ENCODE measurements at places on chromosomes 13 and 19.

- no peak for DNase-seq
Measured at GRCh38 chr19:16327501-16327900, 2.9 kb downstream of the KLF2 start.

GRCh38 chr13:83378908-83379307, 503.4 kb downstream of the SLITRK1 start:
- DNase-seq = no peak

GRCh38 chr19:49555600-49556411, 24.6 kb downstream of the NOSIP start:
- DNase-seq = no peak

DNA sequence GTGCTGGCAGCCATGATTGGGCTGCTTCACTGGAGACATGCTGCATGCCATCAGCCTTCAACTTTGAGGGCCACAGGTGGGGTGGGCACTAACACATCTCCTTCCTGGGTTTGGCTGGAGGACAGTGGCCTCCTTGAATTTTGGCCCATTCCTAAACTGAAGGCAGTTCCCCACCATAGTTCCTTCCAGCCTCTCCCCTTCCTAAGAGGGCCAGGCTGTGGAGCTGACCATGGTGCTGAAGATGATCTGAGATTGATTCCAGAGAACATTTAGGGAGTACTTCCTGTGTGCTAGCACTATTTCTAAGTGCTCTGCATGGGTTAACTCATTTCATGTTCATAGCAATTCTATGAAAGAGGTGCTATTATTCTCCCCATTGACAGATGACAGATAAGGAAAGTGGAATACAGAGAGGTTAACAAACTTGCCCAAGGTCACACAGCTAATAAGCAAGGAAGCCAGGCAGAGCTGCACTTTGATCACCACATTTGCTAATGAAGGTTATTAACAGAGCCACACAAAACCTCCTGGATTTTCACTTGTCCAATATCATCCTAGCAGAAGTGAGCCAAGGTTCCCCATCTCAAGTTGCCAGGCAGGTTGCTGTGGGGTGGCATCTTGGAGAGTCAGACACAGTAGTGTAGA, 175.3 kb downstream of the ZIC5 start:
- DNase-seq = peak; percentile 23

GRCh38 chr19:41995959-41996797, 2.1 kb upstream of the ATP1A3 start:
- DNase-seq = no peak

DNA sequence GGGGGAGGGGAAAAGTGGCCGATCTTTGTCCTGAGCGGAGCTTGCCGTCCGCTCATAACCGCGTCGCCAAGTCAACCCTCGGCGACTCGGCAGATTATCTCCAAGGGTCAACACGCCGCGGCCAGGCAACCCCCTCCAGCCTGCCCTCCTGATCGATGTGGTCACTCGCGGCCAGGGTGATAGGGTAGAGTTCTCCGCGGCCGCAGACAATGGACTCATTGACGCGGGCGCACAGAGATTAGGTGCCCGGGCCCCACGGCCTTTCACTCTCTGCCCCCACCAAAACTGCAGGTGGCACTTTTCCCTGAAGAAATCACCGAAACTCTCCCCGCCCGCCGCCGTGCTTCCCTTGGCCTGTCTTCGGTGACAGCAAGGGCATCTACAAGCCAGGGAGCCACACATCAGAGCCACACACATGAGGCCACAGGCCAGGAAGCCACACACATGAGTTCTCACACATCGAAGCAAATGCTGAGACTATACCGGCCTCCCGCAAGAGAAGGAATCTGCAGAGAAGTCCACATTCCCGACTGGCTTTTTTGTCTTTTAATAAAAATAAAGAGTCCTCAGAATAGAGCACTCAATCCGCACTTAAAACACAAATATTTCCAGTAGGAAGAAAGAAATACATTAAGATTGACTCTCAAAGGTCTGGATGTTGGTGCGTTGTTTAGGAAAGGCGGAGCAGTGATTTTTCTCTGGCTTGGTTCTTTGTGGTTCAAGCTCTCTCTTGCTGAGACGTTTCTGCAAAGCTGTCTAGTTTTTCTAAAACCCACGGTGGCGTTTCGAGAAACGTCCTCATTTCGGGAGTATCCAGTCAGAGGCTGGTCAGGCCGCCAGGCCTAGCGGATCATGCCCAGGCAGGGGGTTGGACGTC, 1.5 kb upstream of the PDX1 start:
- DNase-seq = no peak

DNA sequence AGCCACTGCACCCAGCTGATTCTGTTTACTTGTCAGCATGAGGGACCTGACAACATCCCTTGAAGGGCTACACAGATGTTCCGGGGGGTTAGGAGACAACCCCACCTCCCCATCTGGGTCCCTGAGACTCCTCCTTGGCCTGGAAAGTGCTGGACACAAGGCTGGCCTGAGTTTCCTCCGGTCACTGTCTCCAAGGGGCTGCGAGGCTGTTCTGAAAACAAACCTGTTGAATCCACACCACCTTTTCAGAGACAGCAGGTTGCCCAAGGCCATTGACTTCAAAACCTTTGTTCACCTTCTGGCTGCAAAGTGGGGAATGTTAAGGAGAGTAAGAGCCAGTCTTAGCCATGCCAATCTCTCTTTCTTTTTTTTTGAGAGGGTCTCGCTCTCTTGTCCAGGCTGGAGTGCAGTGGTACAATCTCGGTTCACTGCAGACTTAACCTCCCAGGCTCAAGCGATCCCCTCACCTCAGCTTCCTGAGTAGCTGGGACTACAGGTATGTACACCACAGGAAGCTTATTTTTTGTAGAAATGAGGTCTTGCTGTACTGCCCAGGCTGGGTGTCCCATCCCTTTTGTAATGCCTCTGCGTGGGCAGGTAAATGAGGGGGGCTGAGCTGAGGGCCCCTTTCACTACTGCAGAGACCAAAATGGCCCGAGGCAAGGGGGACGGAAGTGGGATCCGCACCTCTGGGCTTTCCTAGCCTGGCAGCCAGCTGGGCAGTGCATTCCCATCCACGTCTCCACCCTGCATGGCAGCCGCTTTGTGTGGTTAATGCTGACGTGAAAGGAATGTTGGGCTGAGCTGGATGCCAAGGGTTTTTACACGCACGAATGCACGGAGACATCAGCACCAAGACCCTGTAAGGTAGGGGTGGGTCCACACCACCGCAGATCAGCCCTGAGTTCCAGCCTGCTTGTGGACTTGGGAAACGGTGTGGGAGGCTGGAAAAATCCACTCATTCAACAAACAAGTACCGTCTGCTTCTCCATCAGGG, 1.9 kb upstream of the ZNF628 start:
- no peak for DNase-seq

- no peak for DNase-seq
Measured at GRCh38 chr13:51849145-51850101, 4.4 kb upstream of the TMEM272 start.

DNA sequence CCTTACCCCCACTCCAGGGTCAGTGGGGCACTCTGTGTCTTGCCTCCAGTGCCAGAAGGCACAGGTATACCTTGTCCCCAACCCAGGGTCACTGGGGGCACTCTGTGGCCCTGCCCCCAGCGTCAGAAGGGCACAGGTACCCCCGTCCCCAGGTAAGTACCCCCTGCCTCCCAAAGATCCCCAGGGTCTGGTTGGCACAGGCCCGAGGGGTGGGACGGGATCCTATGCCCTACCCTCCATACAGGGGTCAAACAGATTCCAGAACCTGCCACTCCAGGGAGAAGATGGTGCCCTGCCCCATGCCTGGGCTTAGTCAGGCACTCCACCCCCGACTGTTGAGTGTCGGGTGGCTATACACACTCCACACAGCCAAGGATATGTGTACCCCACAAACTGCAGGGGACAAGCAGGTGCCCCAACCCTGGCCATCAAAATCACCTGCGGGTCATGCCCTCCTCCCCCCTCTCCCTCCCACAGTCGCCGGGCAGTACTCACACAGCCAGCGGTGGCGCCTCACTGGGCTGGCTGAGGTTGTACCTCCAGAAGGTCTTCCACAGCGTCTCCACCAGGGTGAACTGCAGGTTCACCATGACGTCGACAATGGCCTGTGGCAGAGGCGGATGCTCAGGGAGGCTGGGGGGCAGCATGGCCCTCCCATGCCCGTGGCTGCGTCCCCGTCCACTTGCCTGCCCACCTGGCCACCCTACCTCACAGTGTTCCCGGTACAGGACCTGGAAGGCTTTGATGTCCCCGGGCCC, 13.8 kb downstream of the DCAF15 start:
- no peak for DNase-seq

GRCh38 chr13:98941126-98941525, 36.7 kb downstream of the DOCK9 start:
- no peak for DNase-seq

DNA sequence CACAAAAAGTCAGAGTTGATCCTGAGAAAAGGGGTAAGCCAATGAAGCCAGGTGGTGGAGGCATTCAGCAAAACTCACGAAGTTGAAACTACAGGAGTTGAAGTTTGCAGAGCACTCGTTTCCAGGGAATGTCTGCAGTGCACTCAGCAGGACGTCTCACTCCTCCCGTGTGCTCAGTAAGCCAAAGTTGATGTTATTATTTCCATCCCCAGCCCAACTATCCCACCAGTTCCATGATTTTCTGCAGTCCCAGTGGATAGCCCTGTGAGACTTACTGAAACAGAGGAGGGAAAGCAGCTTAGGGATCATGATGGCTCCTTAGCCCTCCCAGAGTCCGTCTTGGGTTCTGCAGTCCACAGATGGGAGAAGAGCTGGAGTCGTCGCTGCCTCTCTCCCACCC, at the start of gene TARM1:
Gene TARM1 (minus strand): TSS at position 334 of the 400 bp plus-strand sequence. CDS start 25 bp downstream, at position 309.
- DNase-seq = no peak

DNA sequence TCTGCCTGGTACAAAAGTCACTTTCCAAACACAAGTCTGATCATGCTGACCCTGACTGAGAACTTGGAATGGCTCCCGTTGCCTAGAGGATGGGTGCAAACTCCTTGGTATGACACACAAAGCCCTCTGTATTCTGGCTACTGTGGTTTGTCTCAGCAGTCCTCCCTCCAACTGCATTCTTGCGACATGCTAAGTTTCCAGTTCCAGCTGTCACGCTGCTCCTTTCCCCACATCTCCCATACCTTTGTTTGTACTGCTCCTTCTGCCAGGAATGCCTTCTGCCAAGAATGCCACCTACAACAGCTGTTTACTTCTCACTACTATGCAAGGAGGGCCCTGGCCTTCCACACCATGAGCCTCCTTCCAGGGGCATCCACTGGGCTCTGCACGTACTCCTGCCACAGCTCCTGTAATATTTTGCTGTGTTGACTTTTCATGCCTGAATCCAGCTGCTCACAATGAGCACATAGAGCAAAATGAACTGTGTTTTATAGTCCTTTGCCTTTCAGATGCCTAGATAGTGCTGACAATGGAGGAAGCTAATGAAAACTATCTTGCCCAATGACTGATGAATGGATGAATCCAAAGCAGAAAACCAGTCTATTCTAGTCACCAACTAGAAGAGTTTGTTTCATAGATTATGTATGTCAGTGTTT, 543.7 kb downstream of the EFNB2 start:
- peak; percentile 32 for DNase-seq

GRCh38 chr13:34886987-34887386, 55.1 kb upstream of the NBEA start:
- DNase-seq = no peak

DNA sequence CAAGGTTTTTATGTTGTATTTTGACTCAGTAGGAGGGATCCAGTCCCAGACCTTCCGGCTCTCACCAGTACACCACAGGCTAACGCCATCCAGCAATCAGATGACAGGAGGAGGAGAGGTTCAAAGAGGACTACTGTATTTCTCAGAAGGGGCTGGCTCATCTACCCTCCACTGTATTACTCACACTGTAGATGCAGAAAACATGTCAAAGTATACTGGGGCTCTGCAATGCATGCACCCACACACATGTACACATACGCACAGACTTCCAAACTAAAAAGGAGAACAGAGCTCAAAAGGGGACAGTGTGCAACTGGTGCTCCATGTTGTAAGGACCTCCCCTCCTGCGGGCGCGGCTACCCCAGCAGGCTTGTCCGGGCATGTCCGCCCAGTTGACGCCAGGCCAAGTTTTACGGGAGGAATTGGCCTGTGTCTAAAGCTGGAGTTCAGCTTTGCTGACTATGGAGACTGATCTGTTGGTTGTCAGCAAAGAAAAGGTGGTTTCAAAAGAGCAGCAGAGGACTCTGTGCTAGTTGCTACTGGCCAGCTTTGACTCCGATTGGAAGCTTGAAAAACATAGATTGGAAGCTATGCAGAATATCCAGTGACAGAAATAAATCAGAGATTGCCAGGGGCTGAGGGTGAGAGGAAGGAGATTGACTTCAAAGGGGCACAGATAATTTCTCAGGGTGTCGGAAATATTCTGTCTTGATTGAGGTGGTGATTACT, 314.2 kb downstream of the DLEU7 start:
- DNase-seq = peak; percentile 74

DNA sequence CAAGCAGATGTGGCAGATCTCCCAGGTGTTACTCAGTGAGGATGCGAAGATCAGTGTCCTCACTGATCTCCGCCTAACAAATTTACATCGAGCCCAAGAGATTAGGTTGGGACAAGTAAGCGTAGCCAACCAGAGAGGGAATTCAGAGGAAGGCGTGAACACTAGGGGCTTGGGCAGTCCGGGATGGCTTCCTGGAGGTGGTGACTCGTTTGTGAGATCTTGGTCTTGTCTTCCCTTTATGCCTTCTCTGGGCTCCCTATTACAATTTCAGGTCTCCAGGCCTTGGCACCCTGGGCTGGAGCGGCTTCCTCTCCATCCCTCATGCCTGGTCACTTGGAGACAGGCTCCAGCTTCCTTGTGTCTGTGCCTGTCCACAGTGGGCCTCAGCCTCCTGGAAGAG, 6.2 kb downstream of the SF3A2 start:
- no peak for DNase-seq

GRCh38 chr13:106275446-106276032, 259.9 kb downstream of the EFNB2 start:
- DNase-seq = no peak

DNA sequence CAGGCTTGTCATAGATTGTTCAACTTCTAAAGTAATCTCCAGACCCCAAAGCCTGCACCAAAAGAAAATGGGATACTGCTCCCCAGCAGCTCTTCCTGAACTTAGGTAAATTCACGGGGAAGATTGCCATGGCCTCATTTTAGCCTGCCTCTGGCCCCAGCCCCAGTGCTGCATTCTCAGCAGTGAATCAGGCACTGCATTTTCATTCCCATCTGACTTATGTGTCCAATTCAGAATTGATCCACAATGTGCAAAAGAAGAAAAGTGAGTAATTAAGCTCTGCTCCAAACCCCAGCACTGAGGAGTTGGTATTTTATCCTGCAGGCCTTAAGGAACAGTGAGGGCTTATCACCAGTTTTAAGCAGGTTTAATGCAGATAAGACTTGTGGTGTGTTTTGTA, 176.4 kb downstream of the KCTD12 start:
- no peak for DNase-seq

GRCh38 chr19:33221638-33222037, 4.0 kb downstream of the SLC7A10 start:
- no peak for DNase-seq

GRCh38 chr13:42703740-42704139, 77.6 kb upstream of the FAM216B start:
- no peak for DNase-seq

GRCh38 chr13:37870895-37871550, 1.5 kb upstream of the TRPC4 start:
- peak; percentile 45 for DNase-seq

Measured in smooth muscle cell of the brain vasculature (primary cell).